GM10248 (cell line): ENCODE measurements at places on chromosomes 13 and 19.

- DNase-seq: peak; percentile 25
Observed at GRCh38 chr13:48403151-48403631, 9.7 kb downstream of the LPAR6 start.

GRCh38 chr13:21517576-21517975 lies 58.5 kb upstream of the ZDHHC20 start:
- DNase-seq: no peak

GRCh38 chr13:112692104-112692503 lies 2.3 kb downstream of the ATP11A start:
- DNase-seq: no peak

GRCh38 chr13:112248406-112248760 lies 127.8 kb upstream of the SPACA7 start:
- no peak for DNase-seq

- DNase-seq: no peak
Observed at GRCh38 chr19:18915639-18916038, 3.5 kb downstream of the COPE start.
